ENCODE measurements at places on chromosomes 6 and 20.

GRCh38 chr6:133131621-133132465 lies 109.3 kb upstream of the EYA4 start:
- no peak for DNase-seq

GRCh38 chr6:12950976-12951375 lies 234.4 kb downstream of the PHACTR1 start:
- DNase-seq, result no peak

- DNase-seq, result no peak
Measured at GRCh38 chr20:39123185-39123557, 161.0 kb downstream of the DHX35 start.

DNA sequence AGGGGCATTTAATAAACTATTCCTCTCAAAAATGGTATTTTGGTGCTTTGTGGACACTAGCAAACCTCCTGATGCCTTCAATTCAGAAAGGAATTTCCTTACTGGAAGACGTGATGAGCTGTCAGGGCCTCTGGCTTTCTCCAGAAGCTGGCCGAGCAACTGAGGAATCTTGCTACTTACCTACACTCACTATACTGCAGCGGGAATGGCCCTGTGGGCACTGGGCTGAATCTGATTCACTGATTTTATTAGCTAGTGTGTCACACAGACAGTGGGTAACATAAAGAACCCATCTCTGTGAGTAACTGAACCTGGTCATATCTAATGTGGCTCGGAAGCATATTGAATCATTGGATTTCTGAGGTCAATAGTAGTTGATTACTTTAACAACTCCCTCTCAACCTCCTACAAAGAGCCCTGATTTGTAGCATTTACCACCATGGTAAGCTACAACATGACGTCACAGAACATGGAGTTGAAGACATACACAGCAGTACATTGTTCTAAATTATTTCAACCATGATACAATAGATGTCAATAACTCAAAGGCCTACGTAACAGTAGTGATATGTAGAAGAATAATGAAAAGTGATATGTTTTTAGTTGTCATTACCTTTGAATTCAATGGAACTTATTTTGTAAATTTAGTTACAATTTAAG lies 232.1 kb downstream of the SYNE1 start:
- DNase-seq, result no peak

- peak; percentile 87 for DNase-seq
Measured at GRCh38 chr6:43096451-43097097, 20.5 kb downstream of the PTK7 start.

DNA sequence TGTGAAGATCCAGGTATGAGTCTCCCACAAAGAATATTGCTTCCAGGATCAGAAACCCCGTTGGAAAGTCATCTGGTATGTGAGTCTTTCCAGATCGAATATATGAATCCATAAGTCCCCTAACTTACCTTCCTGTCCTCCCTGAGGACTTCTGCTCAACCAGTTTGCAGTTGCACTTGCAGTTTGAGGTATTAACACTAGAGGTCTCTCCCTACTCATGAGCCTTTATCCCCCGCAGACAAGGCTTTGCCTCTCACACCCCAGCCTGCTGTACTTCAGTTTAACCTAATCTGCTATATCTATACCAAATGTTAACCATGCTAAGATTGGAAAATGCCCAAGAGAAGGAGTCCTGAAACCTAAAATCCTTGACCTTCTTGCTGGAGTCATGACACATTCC lies 135.3 kb upstream of the DEFB112 start:
- DNase-seq, result no peak

DNA sequence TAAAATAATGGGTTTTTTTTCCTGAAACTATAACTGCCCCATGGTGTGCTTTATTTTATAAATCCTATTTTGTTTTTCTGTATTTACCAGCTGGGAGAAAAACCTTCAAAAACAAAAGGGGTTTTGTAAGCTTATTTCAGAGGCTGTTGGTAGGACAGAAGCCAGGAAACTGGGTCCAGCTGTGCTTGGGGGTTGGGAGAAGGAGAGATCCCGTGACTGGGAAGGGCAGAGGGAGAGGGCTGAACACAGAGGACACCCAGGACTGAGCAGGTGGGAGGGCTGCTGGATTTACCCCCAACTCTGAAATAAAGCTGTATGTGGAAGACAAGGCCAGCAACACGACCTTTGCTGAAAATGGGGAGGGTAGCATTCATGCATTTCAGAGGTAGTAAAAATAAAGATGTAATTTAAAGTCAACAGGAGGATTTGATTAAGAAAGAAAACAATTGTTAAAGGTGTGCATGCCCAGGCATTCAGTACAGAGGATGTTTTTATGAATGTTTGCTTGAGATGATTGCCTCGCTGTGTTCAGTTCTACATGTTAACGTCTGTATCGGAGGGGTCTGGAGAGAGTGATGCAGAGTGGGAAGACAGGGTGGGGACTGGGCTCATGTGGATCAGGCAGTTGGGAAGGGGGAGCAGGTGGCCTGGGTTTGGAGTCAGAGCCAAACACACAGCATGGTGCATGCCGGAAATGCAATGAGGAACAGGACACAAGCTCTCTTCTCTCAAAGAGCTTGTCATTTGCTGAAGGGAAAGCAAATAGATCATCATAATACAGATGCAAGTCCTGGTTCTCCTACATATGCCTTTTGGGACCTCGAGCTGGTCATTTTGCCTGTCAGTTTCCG lies 21.4 kb downstream of the ARFGEF3 start:
- DNase-seq, result no peak

GRCh38 chr20:4894409-4894808 lies 106.9 kb downstream of the SLC23A2 start:
- no peak for DNase-seq

DNA sequence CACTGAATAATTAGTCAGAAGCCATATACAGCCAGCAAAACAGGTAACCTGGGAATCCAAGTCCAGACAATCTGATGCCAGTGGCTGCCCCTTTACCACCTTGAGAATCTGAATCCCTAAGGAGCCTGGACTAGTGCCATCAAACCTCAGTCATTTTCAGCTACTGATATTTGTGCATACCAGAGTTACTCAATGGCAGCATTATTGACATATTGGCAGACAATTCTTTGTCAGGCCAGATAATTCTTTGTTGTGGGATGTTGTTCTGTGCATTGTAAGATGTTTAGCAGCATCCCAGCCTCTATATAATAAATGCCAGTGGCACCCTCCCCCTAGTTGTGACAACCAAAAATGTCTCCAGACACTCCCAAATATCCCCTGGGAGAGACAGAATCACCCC lies 3.2 kb upstream of the EIF2S2 start:
- no peak for DNase-seq

DNA sequence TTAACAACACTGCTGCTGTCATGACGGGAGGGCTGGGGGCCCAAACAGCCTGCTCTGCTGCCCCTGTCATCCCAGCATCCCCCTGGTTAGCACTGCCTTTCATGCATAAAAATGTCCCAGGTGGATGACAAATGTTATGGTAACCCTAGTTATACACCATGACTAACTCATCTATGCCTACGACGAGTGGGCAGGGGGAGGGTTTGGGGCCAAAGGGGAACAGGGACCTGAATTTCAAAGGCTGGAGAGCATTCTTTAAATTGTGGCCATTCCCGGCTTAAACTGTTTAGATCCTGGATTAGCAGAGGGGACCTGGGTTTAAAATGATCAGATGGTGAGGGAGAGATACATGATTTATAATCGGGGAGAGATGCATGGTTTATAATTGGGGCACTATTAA lies 24.4 kb downstream of the GNAS-AS1 start:
- no peak for DNase-seq

- peak; percentile 66 for DNase-seq
Measured at GRCh38 chr6:136582711-136583471, 32.7 kb upstream of the MAP7 start.

GRCh38 chr6:143164565-143165105 lies 103.9 kb downstream of the AIG1 start:
- DNase-seq, result no peak

GRCh38 chr20:44075191-44075949 lies 111.6 kb downstream of the JPH2 start:
- DNase-seq, result no peak

DNA sequence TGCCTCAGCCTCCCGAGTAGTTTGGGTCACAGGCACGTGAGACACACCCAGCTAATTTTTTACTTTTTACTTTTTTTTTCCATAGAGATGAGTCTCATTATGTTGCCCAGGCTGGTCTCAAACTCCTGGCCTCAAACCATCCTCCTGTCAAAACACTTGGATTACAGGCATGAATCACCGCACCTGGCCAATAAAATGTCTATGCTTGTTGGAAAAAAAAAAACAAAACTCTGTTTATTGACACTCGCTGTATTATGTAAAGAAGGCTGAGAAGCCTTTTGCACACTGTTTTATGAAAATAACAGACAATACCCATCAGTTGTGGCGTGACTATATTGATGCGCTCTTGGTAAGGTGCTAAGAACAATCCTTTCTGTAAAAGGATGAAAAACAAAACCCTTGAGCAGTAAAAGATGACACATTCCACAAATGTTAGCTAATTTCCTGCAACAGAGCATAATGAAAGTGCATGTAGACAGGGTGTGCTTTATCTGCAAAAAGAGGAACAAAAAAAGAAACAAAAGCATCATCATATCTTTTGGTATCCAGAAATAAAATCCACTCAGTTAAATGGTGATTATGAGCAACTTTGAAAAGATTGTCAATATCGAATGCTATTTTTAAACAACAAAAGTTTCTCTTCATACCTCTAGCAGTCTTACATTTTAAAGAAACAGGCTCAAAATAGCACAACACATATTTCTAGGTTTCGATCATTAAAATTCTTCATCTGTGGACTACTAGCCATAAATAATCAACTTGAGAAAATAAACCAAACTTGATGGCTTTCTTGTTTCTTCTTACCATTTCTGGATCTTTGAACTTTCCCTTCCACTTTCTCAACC lies 108.3 kb upstream of the PHACTR1 start:
- DNase-seq, result peak; percentile 17

GRCh38 chr20:51789434-51789833 lies 12.9 kb downstream of the SALL4 start:
- no peak for DNase-seq

GRCh38 chr6:144216668-144217218 lies 66.4 kb downstream of the STX11 start:
- DNase-seq, result no peak

DNA sequence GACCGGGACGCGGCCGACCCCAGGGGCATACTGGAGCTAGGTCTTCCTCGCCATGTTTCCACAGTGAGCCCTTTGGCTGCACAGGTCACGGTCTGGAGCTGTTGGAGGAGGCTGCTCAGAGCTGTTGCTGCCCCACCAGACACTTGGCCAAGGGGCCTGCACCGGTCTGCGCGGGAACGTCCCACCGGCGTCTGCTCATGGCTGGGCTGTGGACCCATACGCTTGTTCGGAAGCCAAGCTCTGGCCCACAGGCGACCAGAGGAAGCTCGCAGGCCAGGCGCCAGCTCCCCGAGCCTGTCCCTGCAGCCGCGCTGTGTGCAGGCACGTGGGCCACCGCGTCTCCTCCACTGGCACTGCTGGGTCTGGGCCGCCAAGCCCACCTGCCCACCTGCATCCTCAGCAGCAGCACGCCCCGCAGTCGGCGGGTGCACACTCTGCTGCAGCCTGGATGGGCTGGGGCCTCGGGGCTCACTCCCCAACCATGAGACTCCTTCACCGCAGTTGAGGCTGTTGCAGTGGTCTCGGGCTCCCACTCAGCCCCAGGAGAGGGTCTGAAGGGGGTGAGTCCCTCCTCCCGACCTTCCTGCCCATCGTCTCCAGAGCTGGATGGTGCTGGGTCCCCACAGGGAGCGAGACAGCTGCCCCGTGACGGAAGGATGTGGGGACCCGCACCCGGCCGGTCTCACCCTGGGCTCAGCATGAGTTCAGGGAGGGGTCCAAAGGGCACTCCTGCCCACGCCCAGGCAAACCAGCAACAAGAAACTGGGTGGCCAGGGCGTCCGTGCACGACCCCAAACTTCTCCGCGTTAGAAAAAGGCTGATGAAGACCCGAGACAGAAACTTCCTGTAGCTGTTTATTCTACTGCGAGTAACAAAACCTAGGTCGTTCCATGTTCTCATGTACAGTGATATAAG lies 15.5 kb upstream of the TCFL5 start:
- DNase-seq, result no peak

DNA sequence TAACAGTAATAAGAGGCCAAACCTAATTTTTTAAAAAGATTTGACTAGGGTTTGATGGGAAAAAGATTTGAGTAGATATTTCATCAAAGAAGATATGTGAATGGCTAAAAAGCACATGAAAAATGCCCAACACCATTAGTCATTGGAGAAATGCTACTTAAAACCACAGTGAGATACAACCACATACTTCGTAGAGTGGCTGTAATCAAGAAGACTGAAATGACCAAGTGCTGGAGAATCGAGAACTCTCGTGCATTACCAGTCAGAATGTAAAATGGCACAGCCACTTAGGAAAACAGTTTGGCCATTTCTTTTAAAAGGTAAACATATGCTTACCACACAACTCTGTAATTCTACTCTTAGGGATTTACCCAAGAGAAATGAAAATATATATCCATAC lies 175.5 kb downstream of the EYA2 start:
- DNase-seq, result no peak

DNA sequence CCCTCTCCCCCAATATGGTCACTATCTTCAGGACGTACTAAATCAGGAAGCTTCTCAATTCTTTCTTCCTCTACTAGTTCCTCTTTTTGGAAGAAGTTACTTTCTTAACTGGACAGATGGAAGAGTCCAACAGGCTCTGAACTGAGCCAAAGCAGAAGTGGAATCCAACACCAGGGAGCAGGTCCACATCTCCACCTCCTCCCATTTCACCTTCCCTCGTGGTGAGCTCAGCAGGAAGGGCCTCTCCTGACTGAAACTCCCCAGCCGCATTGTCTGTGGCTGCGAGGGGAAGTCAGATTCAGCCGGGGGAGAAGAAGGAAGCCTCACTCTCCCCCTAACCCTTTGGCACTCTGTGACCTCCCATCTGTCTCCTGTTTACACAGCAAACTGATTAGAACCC lies 63.8 kb upstream of the UST start:
- no peak for DNase-seq

DNA sequence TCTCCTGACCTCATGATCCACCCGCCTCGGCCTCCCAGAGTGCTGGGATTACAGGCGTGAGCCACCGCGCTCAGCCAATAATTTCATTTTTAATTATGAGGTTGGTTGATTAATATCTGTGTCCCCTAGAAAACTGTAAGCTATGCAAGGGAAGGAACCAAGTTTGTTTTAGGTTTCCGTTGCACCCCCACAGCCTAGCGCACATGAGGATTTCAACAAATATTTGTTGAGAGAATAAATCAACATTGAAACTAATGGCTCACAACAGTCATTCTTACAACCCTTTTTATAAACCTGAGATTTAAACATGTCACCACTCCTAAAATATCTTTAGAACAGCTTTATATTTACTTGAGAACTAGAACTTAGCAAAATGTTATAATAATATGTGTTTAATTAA lies 114.0 kb upstream of the CARMIL1 start:
- no peak for DNase-seq

GRCh38 chr20:58321205-58321604 lies 11.7 kb downstream of the RAB22A start:
- no peak for DNase-seq

Measured in RWPE1 (cell line).